ENCODE measurements at places on chromosomes 3 and 15. TPM values are rescaled to one million over a fixed set of nuclear protein-coding genes. Genes with fewer than 3 reads are reported as not detected.

- DNase-seq = no peak
Observed at GRCh38 chr3:186128158-186128557, 19.3 kb upstream of the ETV5 start.

DNA sequence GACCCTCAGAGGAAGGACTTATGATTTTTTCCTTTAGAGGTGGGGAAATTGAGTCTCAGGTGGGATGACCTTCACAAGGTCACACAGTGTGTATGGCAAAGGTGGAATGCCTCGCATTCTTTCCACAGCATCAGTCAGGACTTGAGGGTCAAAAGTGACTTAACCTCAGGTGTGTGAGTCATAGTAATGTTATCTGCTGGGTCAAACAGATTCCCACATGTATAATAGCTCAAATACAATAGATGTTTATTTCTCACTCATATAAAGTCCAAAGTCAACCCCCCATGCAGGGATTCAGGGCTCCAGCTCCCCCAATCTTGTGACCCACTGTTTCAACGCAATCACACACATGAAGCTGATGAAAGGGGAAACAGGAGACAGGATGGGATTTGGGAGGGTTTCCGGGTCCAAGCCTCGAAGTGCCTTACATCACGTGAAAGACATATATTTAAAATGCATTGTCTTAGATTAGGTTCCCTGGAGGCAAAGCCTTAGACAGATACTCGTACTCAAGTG is 34.0 kb upstream of the CCDC174 start:
- no peak for DNase-seq

DNA sequence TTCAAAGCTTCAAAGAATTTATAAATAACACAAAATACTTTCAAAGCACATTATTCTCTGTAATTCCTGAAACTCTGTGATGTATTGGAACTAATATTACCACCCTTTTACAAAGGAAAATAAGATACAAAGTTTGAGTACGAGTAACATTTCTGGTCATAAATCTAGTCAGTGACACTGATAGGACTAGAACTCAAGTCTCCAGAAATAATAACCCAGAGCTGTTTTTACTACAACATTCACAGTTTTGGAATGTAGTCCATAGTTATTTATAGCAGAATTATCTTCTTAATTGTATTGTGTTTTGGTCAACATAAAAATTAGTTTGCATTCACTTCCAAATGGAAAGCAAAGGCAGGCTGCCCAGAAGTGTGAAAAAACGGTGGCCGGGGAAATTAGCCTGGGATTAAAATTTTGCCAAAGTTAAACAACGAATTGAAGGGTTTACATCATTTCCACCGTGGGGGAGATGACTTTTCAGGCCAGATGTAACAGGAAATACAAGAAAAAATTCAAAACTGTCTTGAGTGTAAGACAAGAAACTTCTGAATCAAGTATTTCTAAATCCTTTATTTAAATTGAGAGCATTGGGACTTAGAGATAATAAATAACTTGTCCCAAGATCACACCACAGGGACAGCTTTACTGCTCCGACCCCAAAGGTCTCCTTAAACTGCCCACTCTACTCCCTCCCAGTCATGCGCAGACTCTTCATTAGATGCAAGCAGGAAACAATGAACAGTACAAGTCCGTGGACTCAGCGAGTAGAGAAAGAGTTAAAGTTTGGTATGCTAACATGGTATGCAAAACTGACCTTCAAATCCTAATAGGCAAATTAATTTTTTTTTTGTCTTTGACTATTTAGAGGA is 74.3 kb upstream of the VGLL4 start:
- peak; percentile 22 for DNase-seq

GRCh38 chr3:170725285-170725731 is 139.4 kb upstream of the SLC7A14 start:
- DNase-seq = no peak

DNA sequence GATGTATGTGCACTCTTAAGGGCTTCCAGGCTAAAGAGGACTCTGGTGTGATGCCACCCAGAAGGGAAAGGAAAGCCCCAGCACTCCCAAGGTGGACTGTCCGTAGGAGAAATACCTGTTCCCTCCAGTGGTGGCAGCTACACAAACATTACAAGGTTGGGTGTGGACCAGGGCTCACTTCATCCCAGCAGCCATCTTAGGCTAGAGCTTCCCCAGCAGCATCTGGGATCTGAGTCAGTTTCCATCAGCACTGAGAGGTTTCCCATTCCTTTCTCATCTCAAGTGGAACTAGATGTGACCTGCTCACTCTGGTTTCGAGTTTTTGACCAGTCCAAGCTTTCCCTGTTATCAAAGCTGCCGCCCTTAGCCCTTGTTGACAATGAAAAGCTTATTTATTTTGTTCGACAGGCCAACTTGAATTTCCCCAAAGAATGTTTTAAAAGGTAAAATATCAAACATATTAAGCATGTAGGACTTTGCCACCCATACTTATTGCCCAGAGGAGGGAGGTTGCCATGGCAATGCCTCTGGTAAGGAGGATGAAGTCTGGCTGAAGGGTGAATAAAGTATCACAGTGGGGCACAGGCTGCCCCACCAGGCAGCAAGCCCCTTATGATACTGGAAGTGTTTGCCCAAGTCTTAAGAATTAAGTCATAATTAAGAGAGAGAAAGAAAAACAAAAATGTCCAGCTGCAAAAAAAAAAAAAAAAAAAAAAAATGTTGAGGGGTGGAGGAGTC is 28.9 kb downstream of the CLDN18 start:
- no peak for DNase-seq

DNA sequence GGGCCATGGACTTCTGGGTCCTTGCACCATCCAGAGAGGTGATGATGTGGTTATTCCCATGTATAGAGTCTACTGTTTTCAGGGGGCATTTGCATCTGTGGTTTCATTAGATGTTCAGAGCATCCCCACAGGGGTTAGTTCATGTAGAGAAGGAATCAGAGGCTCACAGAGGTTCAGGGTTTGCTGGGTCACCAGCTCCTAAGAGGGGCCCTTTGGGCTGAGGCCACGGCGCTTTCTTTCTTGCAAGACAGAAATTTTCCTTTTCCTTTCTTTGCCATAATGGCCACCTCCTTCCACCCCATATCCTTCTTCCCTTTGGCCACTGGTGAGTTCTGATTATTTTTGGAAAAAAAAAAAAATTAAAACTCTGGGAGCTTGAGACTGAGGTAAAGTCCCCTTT is 62.3 kb downstream of the APBA2 start:
- DNase-seq = no peak

DNA sequence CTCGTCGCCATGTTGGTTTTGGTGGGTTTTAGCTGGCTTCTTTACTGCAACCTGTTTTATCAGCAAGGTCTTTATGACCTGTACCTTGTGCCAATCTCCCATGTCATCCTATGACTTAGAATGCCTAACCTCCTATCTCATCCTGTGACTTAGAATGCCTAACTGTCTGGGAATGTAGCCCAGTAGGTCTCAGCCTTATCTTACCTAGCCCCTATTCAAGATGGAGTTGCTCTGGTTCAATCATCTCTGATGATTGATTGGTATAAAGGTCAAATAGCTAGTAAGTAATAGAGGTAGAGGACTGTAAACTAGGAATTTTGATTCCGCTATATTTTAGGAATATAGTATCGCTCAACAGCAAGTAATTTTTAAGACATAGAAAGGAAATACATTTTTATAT is 1.3 kb upstream of the ACKR2 start:
- no peak for DNase-seq

TUSC7 gene
- not detected for total RNA-seq

GRIP2 gene
- total RNA-seq = 0.53 TPM

HTR3E gene
- total RNA-seq = 0.52 TPM

CRABP1 gene
- total RNA-seq = 1.5 TPM

PLSCR5 gene
- not detected for total RNA-seq

CHRNA7 gene
- total RNA-seq = 3.9 TPM

LRRC2 gene
- total RNA-seq = 2.0 TPM

All from colonic mucosa (tissue), 4 donors.